ENCODE measurements at places on chromosomes 2 and 18.
A peak's percentile ranks its signal among the peaks of the same experiment; 100 is the strongest.

- no peak for DNase-seq
Measured at GRCh38 chr2:64203131-64203857, 59.1 kb upstream of the PELI1 start.

DNA sequence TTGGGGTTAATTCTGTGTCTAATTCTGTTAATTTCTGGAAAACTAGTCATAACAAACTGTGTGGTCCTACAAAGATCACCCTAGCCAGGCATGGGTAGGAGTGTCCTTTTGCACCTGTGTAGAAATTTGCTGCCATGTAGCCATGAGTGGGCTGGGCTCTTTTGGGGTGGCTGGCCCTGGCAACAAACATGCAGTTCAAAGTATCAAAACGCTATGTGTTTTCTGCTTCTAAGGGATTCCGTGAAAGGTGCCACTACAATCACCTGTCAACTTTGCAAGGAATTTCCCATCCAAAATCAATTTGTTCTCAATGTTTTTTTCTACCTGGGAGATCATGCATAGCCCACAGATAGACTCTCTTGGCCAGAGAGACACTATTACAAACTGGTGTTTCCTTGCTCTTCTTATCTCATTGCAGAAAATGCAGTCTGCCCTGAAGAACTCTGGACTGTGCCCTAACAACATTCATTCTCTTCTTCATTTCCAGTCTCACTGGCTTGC lies 537.7 kb upstream of the ID2 start:
- no peak for DNase-seq

DNA sequence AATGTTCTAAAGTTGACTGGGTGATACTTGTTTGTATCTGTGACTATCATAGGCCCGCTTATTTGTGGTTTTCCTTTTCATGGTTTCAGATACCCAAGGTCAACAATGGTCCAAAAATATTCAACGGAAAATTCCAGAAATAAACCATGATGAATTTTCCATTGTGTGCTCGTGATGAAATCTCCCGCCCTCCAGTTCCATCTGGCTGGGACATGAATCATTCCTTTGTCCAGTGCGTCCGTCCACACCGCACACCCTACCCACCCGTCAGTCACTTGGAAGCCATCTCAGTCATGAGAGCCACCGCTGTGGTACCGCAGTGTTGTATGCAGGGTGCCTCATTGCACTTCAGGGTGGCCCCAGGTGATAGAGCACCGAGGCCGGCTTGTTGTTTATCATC lies 268.2 kb upstream of the PXDN start:
- DNase-seq = no peak

GRCh38 chr2:218168635-218169462 lies 2.1 kb upstream of the CXCR1 start:
- DNase-seq = peak; percentile 61
